ENCODE measurements at places on chromosomes 7 and 10.

GRCh38 chr7:37882086-37882485 lies 33.7 kb downstream of the NME8 start:
- no peak for DNase-seq

- DNase-seq, result no peak
These were observed 32.8 kb upstream of the DGKI start for GRCh38 chr7:137879357-137880158.

DNA sequence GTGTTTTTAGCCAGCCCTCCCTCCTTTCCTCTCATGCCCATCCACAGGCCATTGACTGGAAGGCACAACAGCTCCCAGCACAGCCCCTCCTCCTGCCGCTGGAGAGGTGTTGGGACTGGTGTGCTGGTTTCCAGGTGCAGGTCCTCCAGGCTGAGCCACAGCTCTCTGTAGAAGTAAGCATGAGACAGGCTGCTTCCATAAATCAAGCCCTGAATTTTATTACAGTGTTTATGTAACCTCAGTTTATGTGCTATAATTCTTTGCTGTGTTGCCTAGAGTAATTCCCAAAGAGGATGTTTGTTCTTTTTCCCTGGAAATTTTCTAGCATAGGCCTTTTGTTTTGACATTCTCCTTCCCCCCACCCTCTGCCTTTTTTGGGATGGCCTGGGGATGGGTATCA lies 445.8 kb downstream of the AUTS2 start:
- DNase-seq, result no peak

GRCh38 chr7:148699024-148699781 lies 500 bp downstream of the CUL1 start:
- peak; percentile 63 for DNase-seq

- no peak for DNase-seq
These were observed 5.5 kb downstream of the RBP4 start for GRCh38 chr10:93595378-93596161.

DNA sequence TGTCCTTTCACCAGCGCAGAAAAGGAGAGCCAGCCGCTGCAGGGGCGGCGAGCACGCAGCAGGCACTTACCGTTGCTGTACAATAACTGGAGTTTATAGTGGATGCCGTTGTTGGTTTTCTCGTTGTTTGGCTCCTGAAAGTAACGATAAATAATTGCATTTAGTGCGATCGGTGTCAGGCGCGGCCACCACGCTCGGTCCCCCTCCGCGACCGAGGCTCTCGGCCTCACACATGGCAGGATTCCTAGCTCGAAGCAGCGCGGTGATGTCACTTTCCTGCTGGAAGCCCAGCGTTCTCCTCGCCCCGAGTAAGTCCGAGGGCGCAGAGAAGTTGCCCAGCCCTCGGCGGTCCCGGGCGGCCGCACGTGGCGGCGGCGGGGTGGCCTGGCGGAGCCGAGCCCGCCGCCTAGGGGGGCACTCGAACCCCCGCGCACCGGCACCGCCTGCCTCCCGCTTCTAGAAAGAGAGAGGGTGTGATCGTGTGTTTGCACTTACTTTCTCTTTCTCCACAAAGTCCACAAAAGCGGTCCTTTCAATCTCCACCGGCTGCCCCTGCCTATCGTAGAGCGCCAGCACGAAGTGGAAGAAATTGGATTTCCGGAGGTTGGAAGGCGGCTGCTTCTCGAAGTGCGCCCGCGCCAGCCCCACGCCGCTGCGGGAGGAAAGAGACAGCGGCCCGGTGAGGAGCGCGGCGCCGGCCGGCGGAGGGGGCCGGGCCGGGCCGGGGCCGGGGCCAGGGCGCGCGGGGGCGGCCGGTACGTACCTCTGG lies 1.0 kb downstream of the EBF3 start:
- no peak for DNase-seq

- no peak for DNase-seq
These were observed 61.3 kb downstream of the GFRA1 start for GRCh38 chr10:116211682-116212081.

- no peak for DNase-seq
These were observed 114.8 kb upstream of the ARID5B start for GRCh38 chr10:61786728-61787127.

- DNase-seq, result no peak
These were observed 28.7 kb upstream of the ACSL5 start for GRCh38 chr10:112345202-112345601.

GRCh38 chr10:58240531-58240930 lies 27.2 kb downstream of the IPMK start:
- DNase-seq, result no peak

- DNase-seq, result no peak
These were observed 8.0 kb upstream of the PPIF start for GRCh38 chr10:79339266-79339665.

DNA sequence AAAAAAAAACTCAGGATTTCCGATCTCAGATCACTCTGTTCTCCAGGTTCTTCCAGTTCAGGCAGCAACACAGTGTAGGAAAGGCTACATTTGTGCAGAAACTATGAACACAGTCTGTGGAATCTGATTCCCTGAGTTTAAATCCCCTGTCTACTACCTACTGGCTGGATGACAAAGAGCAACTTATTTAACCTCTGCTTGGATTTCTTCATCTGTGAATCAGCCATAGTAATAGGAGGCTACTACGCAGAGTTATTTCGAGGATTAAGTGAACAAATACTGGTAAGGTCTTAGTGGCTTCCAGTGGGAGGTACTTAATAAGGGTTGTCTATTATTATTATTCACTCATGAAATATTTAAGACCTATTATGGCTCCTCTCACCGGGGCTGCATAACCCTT lies 44.3 kb upstream of the PDCD4 start:
- no peak for DNase-seq

DNA sequence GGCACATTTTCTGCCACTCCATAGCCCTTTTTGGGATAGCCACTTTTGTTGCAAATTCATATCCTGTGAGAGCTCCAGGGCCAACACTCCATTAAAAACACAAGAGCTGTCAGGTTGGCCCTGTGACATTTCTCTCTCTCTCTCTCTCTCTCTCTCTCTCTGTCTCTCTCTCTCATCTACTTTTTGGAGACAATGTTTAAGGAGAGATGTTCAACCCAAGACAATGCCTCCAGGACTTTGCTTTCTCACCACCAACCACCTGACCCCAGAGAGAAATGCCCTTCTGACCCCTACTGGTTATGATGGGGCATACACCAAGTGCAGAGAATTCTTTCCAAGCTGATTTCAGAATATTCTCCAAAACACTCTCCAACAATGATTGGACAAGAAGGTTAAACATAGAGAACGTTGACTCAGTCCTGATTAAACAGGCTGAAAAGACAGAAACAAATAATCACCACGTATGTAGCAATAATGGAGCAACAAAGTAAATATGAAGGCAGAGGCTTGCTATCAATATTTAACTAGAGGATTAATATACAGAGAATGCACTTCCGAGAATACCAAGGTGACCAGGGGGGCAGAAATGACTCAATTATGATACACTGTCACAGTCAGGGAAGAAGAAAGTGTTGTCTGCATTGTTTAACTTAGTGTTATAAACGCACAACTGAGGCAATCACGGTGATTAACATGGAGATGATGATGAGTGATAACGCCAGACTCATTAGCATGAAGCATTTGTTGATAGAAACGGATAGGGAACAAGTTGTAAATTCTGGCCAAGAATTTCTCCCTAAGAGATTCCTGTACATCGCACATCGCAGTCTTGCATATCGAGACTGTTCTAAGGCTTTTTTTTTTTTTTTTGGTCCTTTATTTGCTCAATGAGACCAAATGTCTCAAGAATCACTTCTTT lies 178.5 kb downstream of the NRP1 start:
- peak; percentile 50 for DNase-seq

- no peak for DNase-seq
These were observed 197.1 kb downstream of the SUGCT start for GRCh38 chr7:40331915-40332314.

DNA sequence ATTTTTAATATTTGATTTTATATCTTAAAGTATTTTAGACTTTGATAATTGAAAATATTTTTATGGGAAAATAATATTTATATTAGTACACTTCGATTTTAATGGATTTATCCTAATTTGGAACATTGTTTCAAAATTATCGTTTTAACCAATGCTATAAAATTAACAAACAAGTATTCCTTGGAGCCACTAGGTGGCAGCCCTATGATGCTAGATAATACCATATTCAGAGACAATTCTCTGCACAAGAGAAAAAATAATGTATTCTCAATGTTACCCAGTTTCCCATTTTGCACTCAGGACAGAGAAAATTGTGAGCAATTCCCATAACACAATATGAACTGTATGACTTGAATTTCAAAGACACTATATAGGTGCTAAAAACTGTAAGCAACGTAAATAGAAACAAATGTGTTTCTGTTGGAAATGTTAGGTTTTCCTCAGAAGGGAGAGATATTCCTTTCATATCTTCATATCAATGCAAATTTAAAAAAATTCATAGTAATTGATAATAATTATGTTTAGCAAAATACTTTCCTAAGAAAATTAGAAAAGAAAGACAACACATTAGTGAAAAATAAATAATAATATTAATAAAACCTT lies 237.8 kb downstream of the SEMA3E start:
- no peak for DNase-seq

- no peak for DNase-seq
These were observed 7.1 kb downstream of the SHH start for GRCh38 chr7:155804897-155805825.

GRCh38 chr10:34229917-34230316 lies 585.2 kb downstream of the PARD3 start:
- DNase-seq, result no peak

- no peak for DNase-seq
These were observed 18.1 kb upstream of the LIPK start for GRCh38 chr10:88687853-88688467.

DNA sequence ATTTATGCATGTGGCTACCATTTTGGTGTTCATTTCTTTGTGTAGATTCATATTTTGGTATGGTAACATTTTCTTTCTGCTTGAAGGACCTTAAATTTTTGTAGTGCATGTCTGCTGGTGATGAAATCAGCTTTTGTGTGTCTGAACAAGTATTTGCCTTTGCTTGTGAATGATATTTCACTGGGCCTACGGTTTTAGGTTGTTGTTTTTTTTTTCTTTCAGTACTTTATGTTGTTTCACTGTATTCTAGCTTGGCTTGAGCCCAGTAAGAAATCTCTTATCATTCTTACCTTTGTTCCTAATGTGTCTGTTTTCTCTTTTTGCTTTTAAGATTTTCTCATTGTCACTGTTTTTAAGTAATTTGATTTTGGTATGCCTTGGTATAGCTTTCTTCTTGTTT lies 31.9 kb downstream of the SAMD8 start:
- no peak for DNase-seq

DNA sequence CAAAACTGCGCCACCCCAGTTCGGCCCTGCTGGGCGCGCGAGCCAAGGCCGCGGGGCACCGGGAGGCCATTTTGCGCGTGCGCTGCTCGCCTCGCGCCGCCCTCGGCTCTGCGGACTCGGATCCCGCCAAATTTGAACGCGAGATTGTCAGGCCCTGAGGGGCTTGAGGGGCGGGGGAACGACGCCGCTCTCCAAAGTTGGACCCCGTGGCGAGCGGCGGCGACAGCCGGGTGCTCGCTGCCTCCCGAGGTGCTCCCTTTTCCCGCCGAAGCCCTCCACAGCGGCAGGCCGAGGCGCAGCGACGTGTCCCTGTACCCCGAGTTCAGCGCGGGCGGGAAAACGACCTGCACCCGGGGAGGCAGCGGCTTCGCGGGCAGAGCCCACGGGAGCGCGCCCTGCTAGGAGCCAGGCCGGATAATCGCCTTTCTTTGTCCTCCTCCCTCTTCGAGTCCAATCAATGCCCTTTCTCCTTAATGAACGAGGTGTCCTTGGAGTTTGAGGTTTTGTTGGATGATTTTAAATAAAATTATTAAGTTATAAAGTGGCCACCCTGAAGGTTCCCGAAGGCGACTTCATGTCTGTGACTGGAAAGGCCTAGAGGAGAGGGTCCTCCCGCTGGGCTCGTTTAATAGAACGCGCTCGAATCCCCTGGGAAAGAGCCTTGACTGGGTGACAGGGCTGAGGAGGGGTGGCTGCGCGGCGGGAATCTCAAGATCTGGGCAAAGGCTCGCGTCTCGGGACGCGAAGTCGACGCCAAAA lies 10.7 kb upstream of the SPAG6 start:
- no peak for DNase-seq

DNA sequence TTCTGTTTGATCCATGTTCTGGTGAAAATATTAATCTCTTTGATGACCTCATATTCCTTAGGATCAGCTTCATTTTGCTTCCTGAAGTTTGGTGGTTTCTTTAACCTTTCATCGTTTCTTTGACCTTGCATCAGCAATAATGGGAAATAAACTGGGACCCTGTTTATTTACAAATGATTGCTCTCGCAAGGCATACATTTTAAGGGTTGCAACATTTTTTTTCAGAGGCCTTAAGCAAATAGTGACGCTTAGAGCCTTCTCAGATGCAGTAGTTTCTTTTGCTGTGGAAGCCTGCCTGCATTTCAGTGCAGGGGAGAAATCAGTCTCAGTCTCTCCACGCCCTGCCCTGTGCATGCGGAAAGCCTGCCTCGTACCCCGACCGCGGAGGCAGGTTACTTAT lies 139.1 kb upstream of the NPS start:
- no peak for DNase-seq

- no peak for DNase-seq
These were observed 43.5 kb downstream of the VTI1A start for GRCh38 chr10:112490545-112490944.

GRCh38 chr7:158403013-158403821 lies 184.4 kb downstream of the PTPRN2 start:
- no peak for DNase-seq

GRCh38 chr10:93081318-93081717 lies 7.6 kb downstream of the CYP26A1 start:
- DNase-seq, result no peak

DNA sequence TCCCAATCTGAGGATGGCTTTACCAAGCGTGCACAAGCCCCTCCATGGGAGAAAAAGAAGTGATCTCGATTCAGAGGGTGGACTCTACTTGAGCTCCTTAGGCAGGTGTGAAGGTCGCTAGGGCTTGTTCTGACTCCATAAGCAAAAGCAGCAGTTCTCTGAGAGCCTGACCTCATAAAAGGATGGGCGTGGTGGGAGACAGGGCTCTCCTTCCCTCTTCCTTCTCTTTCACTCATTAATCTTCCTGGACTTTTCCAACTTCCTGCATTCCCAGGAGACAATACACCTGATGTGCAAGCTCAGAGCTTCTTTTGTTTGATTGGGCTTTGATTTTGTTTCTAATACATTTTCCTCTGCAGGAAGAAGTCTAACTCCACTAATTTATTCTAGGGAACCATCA lies 22.3 kb upstream of the TMEM72 start:
- DNase-seq, result no peak

DNA sequence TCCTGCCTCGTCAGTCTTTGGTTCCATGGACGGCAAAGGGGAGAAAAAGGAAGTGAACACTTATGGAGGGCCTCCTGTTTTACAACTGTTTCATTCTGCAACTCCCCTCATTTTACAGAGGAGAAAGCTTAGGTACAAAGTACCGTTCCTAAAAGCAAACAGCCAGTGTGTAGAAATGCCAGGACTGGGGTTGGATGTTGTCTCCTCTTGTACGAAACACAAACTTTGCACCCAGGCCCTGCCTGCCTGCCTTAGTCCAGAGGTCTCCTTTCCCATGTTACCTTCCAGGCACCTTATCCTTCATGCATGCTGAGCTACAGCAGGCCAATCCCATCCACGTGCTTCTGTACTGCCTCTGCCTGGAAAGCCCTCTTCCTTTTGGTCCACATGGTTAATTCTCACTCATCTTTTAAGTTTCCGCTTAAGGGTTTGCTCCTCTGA lies 86.0 kb downstream of the ICA1 start:
- DNase-seq, result no peak

All from DND-41 (cell line).